ENCODE measurements at places on chromosomes 2 and 18. TPM values are rescaled to one million over a fixed set of nuclear protein-coding genes. Genes with fewer than 3 reads are reported as not detected.

GRCh38 chr2:99217929-99218501, 37.0 kb downstream of the MRPL30 start:
- H3K36me3 ChIP-seq, result peaks cover 6% of the 10 kb centered on the region
- H3K27ac ChIP-seq, result no peak overlapping the region
- no peak for DNase-seq

DNA sequence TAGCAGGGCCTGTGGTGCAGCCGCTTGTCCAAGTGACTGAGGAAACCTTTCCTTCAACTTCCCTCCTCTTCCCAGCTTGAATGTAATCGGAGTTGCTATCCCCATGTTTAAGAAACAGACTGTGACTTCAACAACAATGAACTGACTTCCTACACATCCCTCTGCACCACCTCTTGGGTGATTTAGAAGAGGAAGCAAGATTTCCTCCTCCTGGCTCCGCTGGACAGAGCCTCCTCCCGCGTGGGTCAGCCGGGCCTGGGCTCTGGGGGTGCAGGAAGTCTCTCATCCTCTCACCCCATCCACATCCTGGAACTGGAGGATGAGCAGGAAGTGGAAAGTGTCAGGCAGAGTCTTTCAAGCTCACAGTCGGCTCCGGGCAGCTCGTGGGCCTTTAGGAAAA, 84.3 kb downstream of the GATA6 start:
- no peak for DNase-seq
- H3K27me3 ChIP-seq, result no peaks in the 10 kb centered on the region
- peaks cover 35% of the 10 kb centered on the region for H3K4me1 ChIP-seq
- no peaks in the 10 kb centered on the region for H3K36me3 ChIP-seq
- H3K27ac ChIP-seq, result peak overlapping the region; percentile 61

DNA sequence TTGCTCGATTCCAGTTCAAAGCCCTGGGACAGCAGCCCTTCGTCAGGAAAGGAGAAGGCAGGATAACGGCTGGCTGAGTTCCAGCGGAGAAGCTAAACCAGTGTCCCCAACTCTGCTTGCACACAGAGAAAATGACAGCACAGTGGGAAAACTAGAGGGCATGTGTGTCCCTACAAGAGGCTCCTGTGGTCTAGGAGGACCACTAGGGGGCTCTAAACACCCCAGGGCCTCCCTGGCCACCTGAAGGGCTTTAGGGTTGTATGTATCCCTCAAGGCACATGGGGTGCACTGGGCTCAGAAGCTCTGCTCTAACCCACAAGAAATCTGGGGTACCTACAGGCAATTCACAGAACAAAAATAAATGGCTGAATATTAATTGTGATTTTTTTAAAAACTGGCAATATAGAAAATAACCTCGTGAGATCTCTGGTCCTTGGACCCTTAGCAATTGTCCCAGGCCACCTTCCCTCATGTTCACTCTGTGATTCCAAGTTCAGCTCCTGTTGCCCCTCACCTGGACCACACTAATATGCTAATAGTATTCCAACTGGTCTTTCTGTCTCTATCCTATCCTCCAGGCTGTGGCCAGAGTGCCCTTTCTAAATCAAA, 17.5 kb downstream of the STAT1 start:
- peak; percentile 18 for DNase-seq
- H3K4me1 ChIP-seq, result no peaks in the 10 kb centered on the region
- no peaks in the 10 kb centered on the region for H3K27me3 ChIP-seq
- no peak overlapping the region for H3K27ac ChIP-seq
- H3K4me3 ChIP-seq, result no peak overlapping the region

DNA sequence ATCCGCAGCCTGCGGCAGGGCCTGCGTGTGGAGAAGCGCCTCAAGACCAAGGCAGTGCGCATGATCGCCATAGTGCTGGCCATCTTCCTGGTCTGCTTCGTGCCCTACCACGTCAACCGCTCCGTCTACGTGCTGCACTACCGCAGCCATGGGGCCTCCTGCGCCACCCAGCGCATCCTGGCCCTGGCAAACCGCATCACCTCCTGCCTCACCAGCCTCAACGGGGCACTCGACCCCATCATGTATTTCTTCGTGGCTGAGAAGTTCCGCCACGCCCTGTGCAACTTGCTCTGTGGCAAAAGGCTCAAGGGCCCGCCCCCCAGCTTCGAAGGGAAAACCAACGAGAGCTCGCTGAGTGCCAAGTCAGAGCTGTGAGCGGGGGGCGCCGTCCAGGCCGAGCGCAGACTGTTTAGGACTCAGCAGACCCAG, 5.4 kb downstream of the GPR17 start:
- peaks cover 98% of the 10 kb centered on the region for H3K4me1 ChIP-seq
- peak overlapping the region; percentile 99 for H3K27ac ChIP-seq
- peak; percentile 17 for DNase-seq
- peak overlapping the region; percentile 10 for H3K4me3 ChIP-seq

DNA sequence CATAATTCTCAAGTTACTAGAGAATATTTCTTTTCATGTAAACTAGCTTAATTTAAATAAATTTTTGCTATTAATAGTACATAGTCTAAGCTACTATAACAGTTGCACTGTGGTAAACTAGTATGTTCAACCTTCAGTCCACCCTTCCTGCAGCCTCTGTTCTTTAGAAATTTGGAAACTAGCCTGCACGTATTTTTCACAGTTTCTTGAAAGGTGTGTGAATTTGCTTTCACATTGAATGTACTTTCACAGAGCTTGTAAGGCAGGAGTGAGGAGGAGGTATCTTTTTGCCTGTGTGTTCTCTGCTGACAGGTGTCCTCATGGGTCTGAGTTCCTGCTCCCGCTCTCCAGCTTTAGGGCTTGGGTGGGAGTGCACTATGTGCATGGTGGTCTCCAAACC, 117.5 kb downstream of the ATP9B start:
- peaks cover 21% of the 10 kb centered on the region for H3K4me1 ChIP-seq
- no peaks in the 10 kb centered on the region for H3K27me3 ChIP-seq
- H3K36me3 ChIP-seq, result peaks cover 3% of the 10 kb centered on the region
- no peak for DNase-seq
- no peak overlapping the region for H3K27ac ChIP-seq

- H3K36me3 ChIP-seq, result peaks cover 4% of the 10 kb centered on the region
- no peak overlapping the region for H3K4me3 ChIP-seq
- no peak overlapping the region for H3K27ac ChIP-seq
- no peaks in the 10 kb centered on the region for H3K27me3 ChIP-seq
- H3K4me1 ChIP-seq, result no peaks in the 10 kb centered on the region
Measured at GRCh38 chr2:214839464-214839863, 30.0 kb upstream of the BARD1 start.

GRCh38 chr2:72915907-72916742, 1.2 kb upstream of the EMX1 start:
- no peaks in the 10 kb centered on the region for H3K36me3 ChIP-seq
- peak overlapping the region; percentile 61 for H3K4me3 ChIP-seq
- peaks cover 100% of the 10 kb centered on the region for H3K27me3 ChIP-seq

GRCh38 chr2:128425731-128426620, 107.3 kb upstream of the HS6ST1 start:
- H3K27me3 ChIP-seq, result no peaks in the 10 kb centered on the region
- H3K4me1 ChIP-seq, result no peaks in the 10 kb centered on the region
- H3K27ac ChIP-seq, result no peak overlapping the region

DNA sequence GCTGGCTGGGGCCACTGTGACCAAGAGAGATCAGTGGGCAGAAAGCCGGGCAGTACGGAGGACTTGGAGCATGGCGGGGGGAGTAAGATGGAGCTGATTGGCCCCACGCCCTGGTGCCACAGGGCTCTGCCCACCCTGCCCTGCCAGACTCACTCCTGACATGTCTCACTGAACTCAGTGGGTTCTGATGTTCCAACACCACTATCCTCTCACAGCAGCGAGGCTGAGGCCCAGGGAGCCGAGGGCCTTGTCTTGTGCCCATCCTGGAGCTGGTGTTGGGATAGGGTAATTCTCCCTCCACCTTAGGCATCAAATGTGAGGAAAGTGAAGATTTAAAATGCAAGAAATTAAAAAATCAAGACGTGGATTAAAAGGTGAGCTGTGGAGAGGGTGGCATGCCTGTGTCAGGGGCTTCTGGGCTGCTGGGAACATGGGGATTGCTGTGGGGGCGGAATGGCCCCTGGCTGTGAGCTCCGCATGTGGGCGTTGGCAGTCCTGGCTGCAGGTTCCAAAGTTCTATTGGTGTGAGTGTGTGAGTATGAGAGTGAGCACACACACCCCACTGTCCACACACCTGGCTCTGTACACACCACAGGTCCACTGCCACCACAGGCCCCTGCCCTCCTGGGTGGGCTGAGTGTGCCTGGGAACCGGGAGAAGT, 283.5 kb upstream of the HS6ST1 start:
- DNase-seq, result peak; percentile 7
- no peak overlapping the region for H3K27ac ChIP-seq
- peaks cover 5% of the 10 kb centered on the region for H3K4me1 ChIP-seq
- H3K36me3 ChIP-seq, result no peaks in the 10 kb centered on the region
- H3K27me3 ChIP-seq, result no peaks in the 10 kb centered on the region

Gene CHST9
- total RNA-seq, result 2.0 TPM

Gene ALPG
- not detected for total RNA-seq

Gene C2orf78
- total RNA-seq, result not detected

Gene B3GNT7
- total RNA-seq, result 2.4 TPM

Gene KCNG2
- total RNA-seq, result not detected
